Activated naive CD4-positive, alpha-beta T cell treated with anti-CD3 and anti-CD28 coated beads for 36 hours (primary cell): ENCODE measurements at places on chromosomes 7 and 10.
A peak's percentile ranks its signal among the peaks of the same experiment; 100 is the strongest.

DNA sequence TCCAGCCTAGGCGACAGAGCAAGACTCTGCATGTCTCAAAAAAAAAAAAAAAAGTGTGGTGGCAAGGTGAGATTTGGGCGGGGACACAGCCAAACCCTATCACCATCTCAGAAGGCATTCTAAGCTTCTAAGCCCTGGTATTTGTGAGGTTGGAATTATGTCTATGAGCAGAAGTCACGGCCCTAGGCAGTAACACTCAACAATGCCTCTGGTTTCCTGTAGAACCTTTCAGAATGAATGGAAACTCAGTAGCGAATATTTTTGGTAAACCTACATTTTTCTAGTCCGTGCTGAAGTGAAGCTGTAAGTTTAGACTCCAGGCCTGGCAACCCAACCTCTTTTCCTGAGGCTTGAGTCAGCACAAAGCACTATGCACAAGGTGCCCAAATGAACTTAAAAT is 88.3 kb downstream of the FAM107B start:
- no peaks in the 10 kb centered on the region for H3K27me3 ChIP-seq
- peaks cover 8% of the 10 kb centered on the region for H3K4me1 ChIP-seq
- no peak overlapping the region for H3K27ac ChIP-seq
- H3K4me3 ChIP-seq = no peak overlapping the region
- DNase-seq = no peak

GRCh38 chr7:26593896-26594295 is 270.5 kb downstream of the SKAP2 start:
- H3K36me3 ChIP-seq = no peaks in the 10 kb centered on the region
- H3K4me1 ChIP-seq = no peaks in the 10 kb centered on the region
- peaks cover 2% of the 10 kb centered on the region for H3K27me3 ChIP-seq
- no peak overlapping the region for H3K4me3 ChIP-seq
- no peak for DNase-seq
- no peak overlapping the region for H3K27ac ChIP-seq

- H3K27ac ChIP-seq = no peak overlapping the region
- H3K36me3 ChIP-seq = peaks cover 2% of the 10 kb centered on the region
- no peak for DNase-seq
- H3K27me3 ChIP-seq = peaks cover 77% of the 10 kb centered on the region
- H3K4me3 ChIP-seq = no peak overlapping the region
- H3K4me1 ChIP-seq = peaks cover 16% of the 10 kb centered on the region
Observed at GRCh38 chr10:49615721-49616120, 1.9 kb downstream of the CHAT start.

GRCh38 chr10:57638411-57638810 is 629.3 kb downstream of the IPMK start:
- no peaks in the 10 kb centered on the region for H3K27me3 ChIP-seq
- no peak for DNase-seq
- no peak overlapping the region for H3K27ac ChIP-seq
- H3K36me3 ChIP-seq = no peaks in the 10 kb centered on the region
- no peak overlapping the region for H3K4me3 ChIP-seq

- H3K4me3 ChIP-seq = no peak overlapping the region
- H3K27me3 ChIP-seq = peaks cover 5% of the 10 kb centered on the region
- DNase-seq = no peak
- H3K36me3 ChIP-seq = peaks cover 4% of the 10 kb centered on the region
Observed at GRCh38 chr7:136046548-136046947, 69.4 kb upstream of the MTPN start.

GRCh38 chr10:61173450-61173849 is 229.5 kb upstream of the RHOBTB1 start:
- H3K36me3 ChIP-seq = no peaks in the 10 kb centered on the region
- H3K4me3 ChIP-seq = no peak overlapping the region
- DNase-seq = no peak
- no peaks in the 10 kb centered on the region for H3K4me1 ChIP-seq
- H3K27me3 ChIP-seq = no peaks in the 10 kb centered on the region

GRCh38 chr7:5532536-5533335 is 109.1 kb upstream of the TNRC18 start:
- H3K4me1 ChIP-seq = peaks cover 22% of the 10 kb centered on the region
- peak overlapping the region; percentile 98 for H3K27ac ChIP-seq
- H3K4me3 ChIP-seq = peak overlapping the region; percentile 91
- no peaks in the 10 kb centered on the region for H3K27me3 ChIP-seq
- H3K36me3 ChIP-seq = peaks cover 19% of the 10 kb centered on the region

DNA sequence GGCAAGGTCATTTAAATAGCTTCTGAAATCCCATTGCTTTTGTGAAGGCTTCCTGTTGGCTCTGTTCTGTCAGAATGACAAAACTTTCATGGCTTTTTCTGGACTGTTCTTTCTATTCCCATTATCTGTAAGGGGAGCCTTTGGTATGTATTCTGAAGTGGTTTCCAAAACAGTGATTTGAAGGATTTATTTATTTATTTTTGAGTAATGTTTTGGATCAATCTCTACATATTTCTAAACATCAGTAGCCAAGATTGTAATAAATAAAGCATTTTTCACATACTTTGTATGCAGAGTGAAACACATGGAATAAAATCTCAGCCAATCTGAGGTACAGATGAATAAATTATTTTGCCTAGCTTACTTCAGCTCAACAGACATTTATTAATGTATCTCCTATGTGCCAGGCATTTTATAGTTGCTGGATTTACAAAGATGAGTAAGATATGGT is 121.1 kb downstream of the BBS9 start:
- no peak for DNase-seq
- no peak overlapping the region for H3K4me3 ChIP-seq
- no peak overlapping the region for H3K27ac ChIP-seq
- H3K27me3 ChIP-seq = no peaks in the 10 kb centered on the region
- no peaks in the 10 kb centered on the region for H3K4me1 ChIP-seq
- peaks cover 12% of the 10 kb centered on the region for H3K36me3 ChIP-seq
